ENCODE measurements at places on chromosomes 3 and 15.

GRCh38 chr3:59131016-59131766, 81.4 kb upstream of the CFAP20DC start:
- no peak for DNase-seq

DNA sequence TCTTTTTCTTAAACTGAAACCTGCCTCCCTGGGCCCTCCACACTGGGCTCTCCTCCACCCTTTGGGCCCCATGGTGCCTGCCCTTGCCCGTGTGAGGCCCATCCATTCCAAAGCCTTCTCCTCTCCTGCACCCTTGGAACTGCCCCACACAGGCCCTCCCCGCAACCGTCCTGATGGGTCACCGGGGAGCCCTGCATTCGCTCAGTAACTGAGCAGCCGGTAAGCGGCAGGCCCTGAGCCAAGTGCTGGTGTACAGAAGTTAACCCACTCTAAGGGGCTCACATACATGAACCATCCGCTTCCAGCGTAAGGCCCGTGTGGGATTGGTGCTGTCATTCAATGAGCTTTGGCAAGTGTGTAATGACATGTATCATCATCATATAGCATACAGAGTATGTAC, 5.4 kb upstream of the LRRC15 start:
- DNase-seq: no peak

GRCh38 chr15:74763416-74763815, 14.8 kb downstream of the CYP1A2 start:
- no peak for DNase-seq

DNA sequence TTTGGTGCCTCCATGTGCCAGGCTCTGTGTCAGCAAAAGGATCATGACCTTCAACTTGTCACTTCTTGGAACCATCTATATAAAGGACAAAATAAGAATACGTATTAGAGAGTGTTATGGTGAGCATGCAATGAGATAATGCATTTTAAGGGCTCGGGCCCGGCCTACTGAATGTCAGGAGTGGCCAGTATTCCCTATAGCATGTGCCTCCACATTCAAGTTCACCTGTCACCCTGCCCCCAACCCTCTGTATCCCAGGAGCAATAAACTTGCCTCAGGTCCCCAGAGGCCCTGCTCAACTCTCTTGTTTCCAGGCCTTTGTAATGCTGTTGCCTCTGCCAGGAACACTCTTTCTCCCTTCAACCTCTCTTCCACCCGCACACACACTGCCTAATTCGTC, 90.2 kb upstream of the SLC6A11 start:
- DNase-seq: no peak

- no peak for DNase-seq
Observed at GRCh38 chr3:94481226-94481898, 418.5 kb downstream of the NSUN3 start.

- DNase-seq: no peak
Observed at GRCh38 chr3:149437710-149438109, 36.8 kb upstream of the TM4SF4 start.

DNA sequence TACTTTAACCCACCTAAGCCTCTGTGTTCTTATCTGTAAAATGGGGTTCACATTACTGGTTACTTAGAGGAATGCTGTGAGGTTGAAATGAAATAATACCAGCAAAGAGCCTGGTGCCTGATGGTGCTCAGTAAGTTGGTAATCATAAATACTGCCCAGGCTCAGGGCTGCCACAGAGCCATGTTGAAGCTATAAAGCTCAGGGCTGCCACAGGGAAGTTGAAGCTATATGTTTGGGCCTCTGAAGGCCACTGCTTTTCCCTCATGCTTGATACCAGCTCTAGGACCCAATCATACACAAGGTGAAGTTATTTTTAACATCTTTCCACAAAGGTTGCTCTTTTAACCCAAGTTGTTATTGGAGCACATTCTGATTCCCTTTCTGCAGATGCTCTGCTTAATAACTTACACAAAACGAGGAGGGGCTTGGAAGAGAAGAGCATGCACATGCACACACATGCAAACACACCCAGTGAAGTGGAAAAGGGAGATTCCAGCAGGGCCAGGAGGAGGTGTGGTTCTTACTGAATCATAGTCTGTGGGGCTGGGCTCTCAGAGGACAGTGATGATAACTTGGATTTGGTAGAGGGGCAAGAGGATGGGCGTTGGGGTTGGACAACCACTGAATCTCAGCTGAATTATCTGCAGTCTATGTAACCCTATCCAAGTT, 17.4 kb downstream of the PARP14 start:
- no peak for DNase-seq

DNA sequence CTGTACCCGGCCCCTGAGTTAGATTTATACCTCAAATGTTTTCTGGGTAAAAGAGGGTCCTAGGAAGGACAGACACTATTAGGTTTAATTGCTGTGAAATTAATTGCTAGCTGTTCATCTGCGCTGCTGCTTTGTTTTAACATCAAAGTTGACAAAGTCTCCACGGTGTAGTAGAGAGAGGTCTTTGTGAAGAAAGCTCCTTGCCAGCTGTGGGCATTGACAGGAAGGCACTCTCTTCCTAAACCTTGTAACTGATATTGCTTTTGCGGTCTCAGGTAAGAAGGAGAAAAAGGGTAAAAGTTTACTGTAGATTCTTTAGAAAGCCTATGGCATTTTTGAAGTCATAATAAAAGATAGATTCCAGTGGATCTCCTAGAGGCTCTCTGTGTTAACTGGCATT, 68.1 kb downstream of the PTPRG start:
- no peak for DNase-seq

DNA sequence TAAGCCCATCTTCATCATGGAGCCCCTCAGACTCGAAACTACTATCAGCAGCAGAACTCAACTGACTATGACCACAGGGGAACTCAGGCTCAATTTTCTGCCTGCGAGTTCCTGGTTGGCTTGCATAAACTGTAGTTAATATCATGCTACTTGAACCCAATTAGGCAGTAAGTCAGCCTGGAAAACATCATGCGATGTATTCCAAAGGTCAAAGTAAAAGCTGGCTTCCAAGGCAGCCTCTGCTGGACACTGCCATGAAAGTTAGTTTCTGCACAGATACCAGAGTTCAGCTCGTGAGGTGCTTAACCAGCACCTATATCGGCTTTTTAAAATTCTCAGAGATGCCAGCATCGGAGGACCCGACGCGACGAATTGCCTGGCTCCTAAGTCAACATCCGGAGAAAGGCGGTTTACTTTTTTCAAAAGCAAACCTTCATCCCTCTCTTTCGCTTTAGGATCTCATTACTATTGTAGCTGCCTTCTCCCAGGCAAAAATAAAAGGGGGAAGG, 3.8 kb downstream of the ANP32A start:
- peak; percentile 19 for DNase-seq

- peak; percentile 42 for DNase-seq
Observed at GRCh38 chr3:107543666-107544065, 20.9 kb downstream of the BBX start.

DNA sequence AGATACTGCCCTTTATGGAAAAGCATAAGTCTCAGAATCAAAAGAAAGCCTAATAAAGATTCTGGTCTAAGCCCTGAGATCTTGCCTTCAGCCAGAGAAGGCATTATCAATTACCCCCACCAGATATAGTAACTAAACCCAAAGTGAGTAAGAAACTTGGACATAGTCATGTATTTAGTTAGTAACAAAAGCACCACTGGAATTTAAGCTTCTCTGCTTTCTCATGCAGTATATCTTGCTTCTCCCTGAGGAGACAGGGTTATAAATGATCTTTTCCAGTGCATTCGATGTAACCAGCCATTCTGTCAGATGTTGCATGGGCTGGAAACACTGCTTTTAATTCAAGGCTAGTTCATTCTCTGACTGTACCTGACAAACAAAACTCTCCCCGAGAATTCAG, 946.7 kb downstream of the NAALADL2 start:
- no peak for DNase-seq

DNA sequence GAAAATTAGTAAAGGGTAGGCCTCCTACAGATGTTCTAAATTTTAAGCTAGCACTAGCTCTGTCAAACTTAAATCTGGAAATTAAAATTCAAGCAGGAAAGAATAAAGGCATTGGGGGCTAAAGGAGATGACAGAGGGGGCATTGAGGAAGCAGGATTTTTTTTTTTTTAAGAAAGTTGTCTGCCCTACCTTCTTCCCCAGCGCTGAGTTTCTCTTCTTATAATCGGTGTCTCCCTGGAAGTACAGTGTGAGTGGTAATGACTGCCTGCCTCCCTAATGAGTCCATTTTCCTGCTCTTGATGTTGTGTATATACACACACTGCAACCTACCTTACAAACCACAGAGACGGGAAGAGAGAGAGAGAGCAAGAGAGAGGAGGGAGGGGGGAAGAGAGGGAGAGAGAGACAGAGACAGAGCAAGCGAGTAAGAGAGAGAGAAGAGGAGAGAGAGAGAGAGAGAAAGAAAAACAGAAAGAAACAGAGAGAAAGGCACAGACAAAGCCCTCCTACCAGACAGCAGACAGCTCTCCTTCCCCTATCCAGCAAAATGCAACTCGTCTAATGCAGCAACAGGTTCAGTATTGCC, 47.0 kb downstream of the ZBTB20 start:
- DNase-seq: no peak

- no peak for DNase-seq
Observed at GRCh38 chr15:99452728-99453636, 112.8 kb upstream of the MEF2A start.

- no peak for DNase-seq
Observed at GRCh38 chr3:23115171-23115877, 87.8 kb upstream of the UBE2E2 start.

DNA sequence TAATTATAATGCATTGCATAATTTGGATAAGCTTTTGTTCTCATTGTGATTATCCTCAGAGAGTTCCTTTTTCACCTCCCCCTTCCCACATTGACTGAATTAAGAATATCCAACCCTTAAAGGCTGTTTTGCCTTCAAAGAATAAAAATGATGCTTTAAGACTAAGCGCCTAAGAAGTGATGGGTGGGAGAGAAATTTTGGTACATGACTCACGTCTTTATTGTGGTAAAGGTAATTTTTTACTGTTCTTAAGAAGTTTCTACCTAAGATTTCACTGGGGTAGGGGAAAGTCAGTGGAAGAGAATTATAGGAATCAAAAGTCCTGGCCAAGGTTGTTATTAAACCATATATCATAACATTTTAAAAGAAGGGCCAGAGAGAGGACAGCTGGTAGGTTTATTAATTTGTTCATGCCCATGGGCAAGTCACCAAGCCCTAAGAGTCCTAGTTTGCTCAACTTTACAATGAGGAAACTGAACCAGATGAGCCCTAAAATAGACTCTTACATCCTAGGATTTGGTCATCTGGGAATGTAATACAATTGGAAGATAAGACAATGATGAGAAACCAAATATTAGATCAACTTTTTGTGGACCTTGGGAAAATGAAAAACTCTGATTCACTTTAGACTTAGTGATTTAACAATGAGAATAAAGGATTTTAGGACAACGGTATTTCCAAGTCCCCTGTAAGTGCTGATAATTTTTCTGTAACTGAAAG, 101.1 kb upstream of the RASGRP1 start:
- no peak for DNase-seq

DNA sequence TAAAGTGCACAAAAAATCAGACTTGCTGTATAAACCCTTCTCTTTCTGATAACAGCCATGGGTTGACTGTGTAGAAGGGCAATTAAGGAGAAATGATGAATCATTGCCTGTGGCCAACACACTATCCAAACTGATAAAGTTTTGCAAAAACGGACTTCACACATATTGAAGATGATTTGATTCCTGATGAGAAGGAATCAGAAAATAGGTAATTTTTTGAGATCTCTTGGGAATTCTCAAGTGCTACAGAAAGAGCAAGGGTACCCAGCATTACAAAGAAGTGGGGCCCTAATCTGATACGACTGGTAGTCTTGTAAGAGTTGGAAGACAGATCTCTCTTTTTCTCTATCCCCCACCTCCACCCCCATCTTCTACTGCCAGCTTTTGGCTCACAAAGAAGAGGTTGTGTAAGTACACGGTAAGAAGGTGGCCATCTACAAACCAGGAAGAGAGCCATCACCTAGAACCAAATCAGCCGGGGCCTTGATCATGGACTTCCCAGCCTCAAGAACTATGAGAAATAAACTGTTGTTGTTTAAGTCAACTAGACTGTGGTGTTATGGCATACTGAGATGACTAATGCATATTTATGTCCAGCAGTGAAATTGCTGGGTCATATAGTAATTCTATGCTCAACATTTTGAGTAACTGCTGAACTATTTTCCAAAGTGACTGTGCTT, 254.7 kb downstream of the EDEM1 start:
- peak; percentile 58 for DNase-seq

DNA sequence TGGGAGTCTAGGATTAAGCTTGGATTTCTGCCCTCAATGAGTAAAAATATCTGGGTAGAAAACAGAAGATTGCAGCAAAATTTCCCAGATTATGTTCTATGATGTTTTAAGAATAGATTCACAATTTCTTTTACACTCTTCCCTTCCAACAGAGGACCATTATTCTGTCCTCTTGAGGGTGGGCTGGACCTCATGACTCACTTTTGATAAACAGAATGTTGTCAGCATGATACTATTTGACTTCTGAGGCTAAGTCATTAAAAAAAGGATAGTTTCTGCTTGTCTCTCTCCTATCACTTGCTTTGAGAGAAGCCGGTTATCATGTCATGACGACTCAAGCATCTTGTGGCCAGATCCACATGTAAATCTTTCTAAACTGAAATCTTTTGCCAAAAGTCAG, 396.2 kb upstream of the CDIN1 start:
- no peak for DNase-seq

- no peak for DNase-seq
Observed at GRCh38 chr15:66899555-66900350, 165.6 kb upstream of the SMAD3 start.

GRCh38 chr15:46061002-46061401, 426.2 kb downstream of the SQOR start:
- DNase-seq: no peak

GRCh38 chr15:69748131-69748530, 295.5 kb downstream of the RPLP1 start:
- DNase-seq: no peak

DNA sequence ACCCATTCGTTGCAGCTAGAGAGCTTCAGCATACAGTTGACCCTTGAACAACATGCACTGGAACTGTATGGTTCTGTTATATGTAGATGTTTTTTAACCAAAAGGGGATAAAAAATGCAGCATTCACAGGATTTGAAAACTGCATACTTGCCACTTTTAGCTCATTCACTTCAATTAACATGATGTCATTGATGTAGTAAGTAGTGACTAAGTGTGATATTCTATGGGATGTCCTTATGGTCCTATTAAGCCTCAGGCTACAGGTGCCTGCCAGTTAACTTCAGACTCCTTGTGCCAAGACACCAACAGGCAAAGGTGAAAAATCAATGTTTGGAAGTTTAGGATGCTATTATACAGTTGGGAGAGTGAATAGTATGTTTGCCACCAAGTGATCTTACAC, 553.6 kb upstream of the NECTIN3 start:
- DNase-seq: no peak

GRCh38 chr3:139764936-139765335, 87.2 kb upstream of the NMNAT3 start:
- DNase-seq: no peak

- no peak for DNase-seq
Observed at GRCh38 chr3:48684054-48684349, 1.7 kb downstream of the NCKIPSD start.

Measured in hematopoietic multipotent progenitor cell treated with erythropoietin and hydrocortisone succinate and interleukin-3 and kit ligand, for 17 days (in vitro differentiated cells).